GM23338 (cell line): ENCODE measurements at places on chromosomes 4 and X.

DNA sequence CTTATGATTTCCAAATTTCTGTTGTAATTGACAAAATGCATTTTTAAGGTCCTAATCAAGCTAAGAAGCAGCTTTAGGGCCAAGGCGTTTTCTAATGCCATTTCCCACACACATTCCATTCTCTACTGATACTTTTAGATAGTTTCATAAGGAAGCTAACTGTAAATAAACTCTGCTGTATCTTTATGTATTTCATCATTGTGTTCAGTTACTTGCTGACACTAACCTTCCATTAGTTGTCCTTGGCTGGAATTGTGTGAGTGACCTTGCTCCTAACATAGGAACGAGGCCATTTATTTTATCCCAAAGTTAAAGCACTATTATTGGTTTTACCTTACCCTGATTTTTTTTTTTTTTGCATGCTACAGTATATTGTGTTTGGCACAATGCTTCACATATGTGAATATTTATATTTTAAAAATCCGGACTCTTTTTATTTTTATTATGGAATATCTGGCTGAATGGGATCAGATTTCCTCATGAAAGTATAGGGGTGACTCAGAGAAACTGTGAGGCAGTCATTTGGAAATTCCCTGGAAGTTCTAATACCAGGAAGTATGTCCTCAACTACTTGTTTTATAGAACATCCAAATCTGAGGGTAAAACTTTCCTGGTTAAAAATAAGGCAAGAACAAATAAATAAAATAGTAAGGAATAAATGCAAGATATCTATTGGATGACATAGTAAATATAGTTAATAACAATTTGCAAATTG lies 62.7 kb upstream of the SORBS2 start:
- no peak for DNase-seq
- H3K4me1 ChIP-seq, result peaks cover 10% of the 10 kb centered on the region
- no peak overlapping the region for H3K27ac ChIP-seq
- H3K27me3 ChIP-seq, result no peaks in the 10 kb centered on the region
- no peaks in the 10 kb centered on the region for H3K36me3 ChIP-seq

DNA sequence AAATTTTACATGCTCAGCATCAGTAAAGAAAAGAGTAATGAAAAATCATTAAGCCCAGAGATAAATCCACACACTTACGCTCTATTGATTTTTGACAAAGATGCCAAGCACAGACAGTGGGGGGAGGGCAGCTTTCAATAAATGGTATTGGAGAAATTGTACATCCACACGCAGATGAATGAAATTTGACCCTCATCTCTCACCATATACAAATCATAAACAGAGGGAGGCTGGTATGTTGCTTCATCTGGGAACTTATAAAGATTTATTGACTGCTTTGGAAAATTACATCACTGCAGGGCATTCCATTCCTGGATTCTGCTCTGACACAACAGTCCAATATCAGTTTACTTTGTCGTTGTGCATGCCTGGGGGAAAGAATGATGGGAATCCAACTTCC lies 58.4 kb upstream of the XAGE1A start:
- H3K36me3 ChIP-seq, result no peaks in the 10 kb centered on the region
- H3K27me3 ChIP-seq, result no peaks in the 10 kb centered on the region
- H3K4me3 ChIP-seq, result no peak overlapping the region

DNA sequence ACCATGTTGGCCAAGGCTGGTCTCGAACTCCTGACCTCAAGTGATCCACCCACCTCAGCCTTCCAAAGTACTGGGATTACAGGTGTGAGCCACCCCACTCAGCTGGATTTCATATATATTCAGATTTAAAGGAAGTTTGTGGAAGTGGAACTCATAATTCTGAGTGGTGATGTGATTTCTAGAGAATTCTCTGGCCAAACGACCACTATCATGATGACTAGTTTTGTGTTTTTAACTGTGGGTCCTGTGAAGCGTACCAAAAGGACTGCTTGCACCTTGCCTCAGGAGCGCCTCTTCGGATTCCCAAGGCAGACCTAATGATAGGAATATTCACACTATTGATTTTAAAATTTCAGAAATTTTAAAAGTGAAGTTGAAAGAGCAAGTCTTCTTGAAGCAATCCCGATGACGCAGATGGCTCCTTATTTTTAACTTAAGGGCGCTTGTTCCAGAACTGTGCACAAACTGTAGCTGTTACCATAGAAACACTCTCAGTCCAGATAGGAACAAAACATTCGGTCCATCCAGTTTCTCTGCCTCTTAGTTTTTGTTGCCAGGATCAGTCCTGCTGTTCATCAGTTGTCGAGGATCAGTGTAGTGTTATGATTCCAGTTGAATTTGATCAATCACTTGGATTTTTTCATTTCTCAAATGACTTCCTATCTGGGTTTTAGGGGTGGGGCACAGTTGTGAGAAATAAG lies 51.7 kb upstream of the CLCN4 start:
- no peaks in the 10 kb centered on the region for H3K27me3 ChIP-seq
- no peaks in the 10 kb centered on the region for H3K36me3 ChIP-seq
- H3K27ac ChIP-seq, result no peak overlapping the region
- no peaks in the 10 kb centered on the region for H3K4me1 ChIP-seq
- no peak overlapping the region for H3K4me3 ChIP-seq

DNA sequence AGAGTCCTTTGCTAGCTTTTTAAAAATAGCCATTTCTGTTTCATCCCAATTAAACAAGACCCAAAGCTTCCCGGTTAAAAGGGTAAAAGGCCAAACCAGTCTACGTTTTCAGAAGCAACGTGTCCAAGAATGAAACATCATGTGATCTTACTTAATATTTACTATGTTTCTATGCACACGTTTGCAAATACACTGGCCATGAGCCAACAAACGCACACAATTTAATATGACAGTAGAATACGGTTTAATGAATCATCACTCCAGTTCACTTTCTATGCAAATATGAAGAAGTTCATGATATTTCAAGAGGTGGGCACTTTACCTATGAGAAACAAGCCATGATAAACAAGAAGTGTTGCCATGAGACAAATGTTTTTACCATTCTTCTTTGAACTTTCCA lies 4.3 kb downstream of the NR0B1 start:
- no peak for DNase-seq
- H3K4me3 ChIP-seq, result no peak overlapping the region
- 0 out of 2 replicates have a peak, but pooled peaks cover 7% of the 10 kb centered on the region for H3K4me1 ChIP-seq
- H3K36me3 ChIP-seq, result no peaks in the 10 kb centered on the region
- H3K27me3 ChIP-seq, result peaks cover 39% of the 10 kb centered on the region
- H3K27ac ChIP-seq, result no peak overlapping the region

DNA sequence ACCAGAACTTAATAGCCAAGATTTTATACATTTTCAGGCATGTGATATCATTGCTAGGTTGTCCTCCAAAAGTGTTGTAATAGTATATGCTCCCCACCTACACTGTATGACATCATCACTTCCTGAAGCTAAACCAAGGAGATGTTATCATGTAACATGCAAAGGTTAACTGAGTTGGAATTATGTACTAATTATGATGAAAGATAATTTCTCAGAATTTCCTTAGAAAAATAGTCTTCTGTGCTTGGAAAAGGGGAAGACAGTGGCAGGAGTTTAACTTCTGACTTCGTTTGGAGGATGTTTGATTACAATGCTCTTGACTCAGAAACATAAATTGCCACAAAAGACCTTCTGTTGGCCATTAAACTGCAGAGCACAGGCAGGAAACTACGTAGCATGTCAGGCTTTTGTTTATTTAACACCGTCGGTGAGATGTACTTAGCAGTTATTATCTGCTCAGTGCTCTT lies 83.6 kb upstream of the GUCY1A1 start:
- no peaks in the 10 kb centered on the region for H3K36me3 ChIP-seq
- H3K4me3 ChIP-seq, result no peak overlapping the region
- no peaks in the 10 kb centered on the region for H3K4me1 ChIP-seq

DNA sequence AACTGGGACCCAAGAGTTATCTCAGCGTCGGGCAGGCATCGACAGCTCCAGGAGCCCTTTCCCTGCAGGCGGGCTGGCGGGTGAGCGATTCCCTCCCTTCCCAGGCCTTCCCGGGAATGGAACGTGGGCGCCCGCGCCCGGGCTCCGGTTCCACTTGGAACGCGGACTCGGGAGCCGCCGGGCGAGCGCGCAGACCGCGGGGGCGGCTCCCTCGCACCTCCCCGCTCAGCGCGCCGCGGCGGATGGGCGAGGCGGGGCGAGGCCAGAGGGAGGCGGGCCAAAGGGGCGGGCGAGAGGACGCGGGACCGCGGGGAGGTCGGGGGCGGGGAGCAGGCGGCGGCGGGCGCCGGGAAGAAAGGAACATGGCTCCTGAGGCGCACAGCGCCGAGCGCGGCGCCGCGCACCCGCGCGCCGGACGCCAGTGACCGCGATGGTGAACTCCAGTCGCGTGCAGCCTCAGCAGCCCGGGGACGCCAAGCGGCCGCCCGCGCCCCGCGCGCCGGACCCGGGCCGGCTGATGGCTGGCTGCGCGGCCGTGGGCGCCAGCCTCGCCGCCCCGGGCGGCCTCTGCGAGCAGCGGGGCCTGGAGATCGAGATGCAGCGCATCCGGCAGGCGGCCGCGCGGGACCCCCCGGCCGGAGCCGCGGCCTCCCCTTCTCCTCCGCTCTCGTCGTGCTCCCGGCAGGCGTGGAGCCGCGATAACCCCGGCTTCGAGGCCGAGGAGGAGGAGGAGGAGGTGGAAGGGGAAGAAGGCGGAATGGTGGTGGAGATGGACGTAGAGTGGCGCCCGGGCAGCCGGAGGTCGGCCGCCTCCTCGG lies at the start of gene PKD2:
Gene PKD2, plus strand, starts transcription at position 332 of the 818 bp plus-strand sequence. Its CDS starts 99 bp downstream, at position 431.
- DNase-seq, result peak; percentile 88
- no peaks in the 10 kb centered on the region for H3K36me3 ChIP-seq
- H3K27me3 ChIP-seq, result peaks cover 21% of the 10 kb centered on the region
- H3K27ac ChIP-seq, result no peak within 1 kb of the TSS

DNA sequence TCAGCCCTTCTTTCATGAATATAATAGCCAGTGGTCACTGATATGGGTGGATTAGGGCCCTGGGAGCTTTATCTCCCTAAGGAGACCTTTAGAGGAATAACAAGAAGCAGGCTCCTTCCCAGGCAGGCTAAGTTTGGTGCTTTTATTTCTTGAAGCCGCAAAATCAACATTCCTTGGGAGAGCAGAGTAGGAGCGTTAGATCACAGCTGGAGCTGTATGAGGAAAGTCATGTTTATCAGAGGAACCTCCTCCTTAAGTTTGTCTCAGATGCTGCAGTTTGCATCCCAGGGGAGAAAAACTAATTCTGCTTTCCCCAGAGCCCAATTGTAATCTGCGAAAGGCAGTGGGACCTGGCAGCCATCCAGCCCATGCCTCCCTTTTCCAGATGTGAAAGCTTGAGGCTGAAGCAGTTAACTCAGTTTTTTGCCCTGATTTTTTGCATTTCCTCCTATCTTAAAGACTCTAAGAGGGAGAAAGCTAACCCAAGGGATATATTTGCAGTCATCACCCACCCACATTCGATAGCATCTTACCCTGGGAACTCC lies 186.0 kb upstream of the FRMPD4 start:
- H3K36me3 ChIP-seq, result no peaks in the 10 kb centered on the region
- no peaks in the 10 kb centered on the region for H3K4me1 ChIP-seq
- no peak overlapping the region for H3K4me3 ChIP-seq
- no peaks in the 10 kb centered on the region for H3K27me3 ChIP-seq

DNA sequence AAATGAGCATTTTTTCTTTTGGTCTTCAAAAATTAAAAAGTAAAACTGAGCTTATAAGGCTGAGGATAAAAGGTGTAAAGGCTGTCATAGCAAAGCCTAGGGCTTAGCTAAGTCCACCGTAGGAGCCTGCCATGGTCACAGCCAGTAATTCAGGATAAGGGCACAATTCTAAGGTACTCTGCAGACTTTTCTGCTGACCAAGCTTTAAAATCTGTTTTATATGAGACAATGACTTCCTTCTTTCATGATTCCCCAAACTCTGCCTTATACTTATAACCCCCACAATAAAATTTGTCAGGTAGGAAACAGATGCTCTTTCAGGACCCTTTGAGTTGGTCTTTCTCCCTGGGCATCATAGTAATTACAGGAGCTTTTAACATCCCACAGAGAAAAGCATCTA lies 138.5 kb downstream of the COL4A6 start:
- DNase-seq, result no peak
- H3K36me3 ChIP-seq, result no peaks in the 10 kb centered on the region
- no peak overlapping the region for H3K27ac ChIP-seq
- peaks cover 5% of the 10 kb centered on the region for H3K4me1 ChIP-seq
- no peak overlapping the region for H3K4me3 ChIP-seq

DNA sequence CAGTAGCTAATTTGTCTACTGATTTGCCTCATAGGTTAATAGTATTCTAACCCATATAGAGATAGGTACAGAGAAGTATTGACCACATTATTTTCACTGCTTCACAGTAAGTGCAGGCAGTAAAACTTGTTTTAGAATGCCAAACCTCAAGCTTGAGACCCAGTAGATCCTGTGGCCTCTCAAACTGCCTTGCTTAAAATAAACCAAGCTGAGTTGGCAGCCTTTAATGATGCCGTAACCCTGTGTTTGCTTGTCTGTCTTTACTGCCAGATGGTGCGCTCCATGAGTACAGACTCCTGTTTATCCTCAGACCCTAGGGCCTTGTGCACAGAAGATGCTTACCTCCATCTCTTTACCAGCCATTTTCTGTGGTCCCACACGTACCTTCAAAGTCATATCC lies 50.8 kb downstream of the ANXA3 start:
- H3K27me3 ChIP-seq, result no peaks in the 10 kb centered on the region
- H3K4me1 ChIP-seq, result no peaks in the 10 kb centered on the region
- H3K36me3 ChIP-seq, result no peaks in the 10 kb centered on the region
- DNase-seq, result no peak

- H3K27me3 ChIP-seq, result peaks cover 11% of the 10 kb centered on the region
- 0 out of 2 replicates have a peak, but pooled peaks cover 3% of the 10 kb centered on the region for H3K4me1 ChIP-seq
- H3K4me3 ChIP-seq, result peak overlapping the region; percentile 76
Observed at GRCh38 chr4:2963966-2964471, 648 bp downstream of the GRK4 start.

- no peak for DNase-seq
- H3K4me3 ChIP-seq, result no peak overlapping the region
- no peaks in the 10 kb centered on the region for H3K27me3 ChIP-seq
- H3K27ac ChIP-seq, result no peak overlapping the region
- peaks cover 6% of the 10 kb centered on the region; the same call in 1 of the 2 replicates for H3K4me1 ChIP-seq
Observed at GRCh38 chr4:18441203-18441590, 419.6 kb upstream of the LCORL start.

DNA sequence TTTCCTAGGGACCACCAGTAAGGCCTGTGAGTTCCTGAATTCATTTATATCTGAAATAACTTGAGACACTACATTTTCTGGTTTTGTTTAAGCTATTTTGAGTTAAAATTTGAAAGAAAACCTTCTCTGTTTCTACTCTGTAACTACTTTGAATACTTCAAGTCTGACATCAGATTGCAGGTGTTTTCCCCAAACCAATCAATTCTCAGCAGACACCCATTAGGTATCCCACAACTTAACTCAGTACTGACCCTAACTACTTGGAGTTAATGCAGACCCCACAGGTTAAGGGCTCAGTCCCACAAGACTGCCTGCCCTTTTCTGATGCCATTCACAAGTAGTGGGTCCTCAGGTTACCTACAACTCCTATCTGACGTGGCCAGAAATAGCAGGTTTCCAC lies 1100.0 kb upstream of the SLIT2 start:
- peaks cover 6% of the 10 kb centered on the region; the same call in 1 of the 2 replicates for H3K36me3 ChIP-seq
- H3K27ac ChIP-seq, result no peak overlapping the region
- H3K4me3 ChIP-seq, result no peak overlapping the region
- no peaks in the 10 kb centered on the region for H3K27me3 ChIP-seq
- no peaks in the 10 kb centered on the region for H3K4me1 ChIP-seq
